ENCODE measurements at places on chromosomes 3 and 15. TPM values are rescaled to one million over a fixed set of nuclear protein-coding genes. Genes with fewer than 3 reads are reported as not detected.

Gene CTXN2
- not detected for total RNA-seq

Gene FAM43A
- total RNA-seq: 20.1 TPM

Gene PRR20G
- total RNA-seq: 1.6 TPM

Gene SLC28A2
- total RNA-seq: not detected

Gene ADGRG7
- not detected for total RNA-seq

Gene FRMD4B
- total RNA-seq: 1.4 TPM

Gene PLCH1
- total RNA-seq: 0.71 TPM

Gene PROS1
- total RNA-seq: 13.3 TPM

Gene RTP1
- not detected for total RNA-seq

Gene OGG1
- total RNA-seq: 16.9 TPM

Measured in A549 treated with Mapracorat at 1 μM for 4 hours (cell line).